NCI-H748 treated with DMSO at 0.1 percent for 48 hours (cell line): ENCODE measurements at places on chromosomes 7 and 10.

GRCh38 chr10:79295563-79295962, 51.7 kb upstream of the PPIF start:
- no peak for DNase-seq

GRCh38 chr10:72248468-72249151, 25.1 kb upstream of the DDIT4 start:
- DNase-seq, result no peak

- DNase-seq, result no peak
These were observed 200.7 kb downstream of the POLR1F start for GRCh38 chr7:19508124-19508523.

GRCh38 chr10:31087851-31088250, 56.2 kb upstream of the ZNF438 start:
- no peak for DNase-seq

GRCh38 chr10:121087129-121087528, 236.0 kb downstream of the WDR11 start:
- no peak for DNase-seq

- no peak for DNase-seq
These were observed 33.3 kb upstream of the TES start for GRCh38 chr7:116177009-116177408.

- no peak for DNase-seq
These were observed 27.3 kb upstream of the CALD1 start for GRCh38 chr7:134752006-134752760.

DNA sequence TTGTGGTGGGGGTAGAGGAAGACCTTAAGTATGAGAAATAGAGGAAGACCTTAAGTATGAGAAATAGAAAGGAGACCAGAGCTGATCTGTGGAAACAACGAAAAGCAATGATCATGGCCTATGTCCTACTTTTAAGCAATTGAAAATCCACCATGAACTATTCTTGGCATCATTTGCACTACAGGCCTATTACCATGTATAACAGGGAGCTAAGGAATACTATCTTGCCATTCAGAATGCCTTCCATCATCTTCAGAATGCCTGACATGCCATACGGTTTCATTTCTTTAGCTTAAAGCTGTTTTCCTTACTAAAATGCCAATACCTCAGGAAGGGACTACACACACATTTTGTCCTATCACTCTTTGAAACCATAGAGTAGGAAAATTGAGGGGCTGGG, 127.0 kb downstream of the CALCR start:
- no peak for DNase-seq

DNA sequence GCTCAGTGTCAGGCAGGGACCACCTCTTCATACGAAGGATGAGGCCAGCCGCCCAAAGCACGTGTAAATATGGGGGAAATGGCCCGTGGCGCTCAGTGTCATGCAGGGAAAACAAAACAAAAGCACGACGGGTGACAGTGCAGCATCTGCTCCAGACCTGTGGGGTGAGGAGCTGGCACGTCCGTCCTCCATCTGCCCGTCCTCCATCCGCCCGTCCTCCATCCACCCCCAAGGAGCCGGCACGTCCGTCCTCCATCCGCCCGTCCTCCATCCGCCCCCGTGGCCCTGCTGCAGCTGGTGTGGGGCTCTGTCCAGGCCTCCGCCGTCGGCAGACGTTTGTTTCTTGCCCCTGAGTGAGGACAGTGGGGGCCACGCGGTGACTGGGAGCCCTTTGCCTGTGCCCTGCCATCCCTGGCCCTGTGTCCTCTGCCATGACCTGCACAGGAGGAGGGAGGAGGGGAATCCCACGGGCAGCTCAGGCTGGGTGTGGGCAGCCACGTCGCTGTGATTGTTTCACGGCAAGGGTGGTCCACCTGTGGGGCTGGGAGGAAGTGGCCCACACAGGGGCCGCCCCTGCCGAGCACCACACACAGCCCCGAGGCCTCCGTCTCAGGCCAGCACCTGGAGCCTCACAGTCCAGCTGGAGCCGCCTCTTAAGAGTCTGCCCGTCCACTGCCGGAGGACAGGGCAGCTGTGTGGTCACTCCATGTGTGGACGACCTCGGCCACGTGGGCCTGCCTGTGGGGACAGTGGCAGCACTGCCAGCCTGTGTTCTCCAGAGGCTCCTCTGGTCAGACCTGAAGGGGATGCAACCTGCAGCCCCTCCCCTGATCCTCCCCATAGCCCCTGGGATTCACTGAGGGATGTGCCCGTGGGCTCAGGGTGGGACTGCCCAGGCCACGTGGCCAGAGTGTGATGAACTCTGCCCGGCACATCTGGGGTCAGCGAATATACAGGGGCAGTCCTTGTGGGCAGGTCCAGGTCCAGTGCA, 38.2 kb upstream of the DPYSL4 start:
- no peak for DNase-seq
